Heart left ventricle (tissue), 16 donors: ENCODE measurements at places on chromosomes 1 and 21. TPM values are rescaled to one million over a fixed set of nuclear protein-coding genes. Genes with fewer than 3 reads are reported as not detected.

- no peak for DNase-seq
Observed at GRCh38 chr1:197526736-197527371, 248.4 kb downstream of the DENND1B start.

DNA sequence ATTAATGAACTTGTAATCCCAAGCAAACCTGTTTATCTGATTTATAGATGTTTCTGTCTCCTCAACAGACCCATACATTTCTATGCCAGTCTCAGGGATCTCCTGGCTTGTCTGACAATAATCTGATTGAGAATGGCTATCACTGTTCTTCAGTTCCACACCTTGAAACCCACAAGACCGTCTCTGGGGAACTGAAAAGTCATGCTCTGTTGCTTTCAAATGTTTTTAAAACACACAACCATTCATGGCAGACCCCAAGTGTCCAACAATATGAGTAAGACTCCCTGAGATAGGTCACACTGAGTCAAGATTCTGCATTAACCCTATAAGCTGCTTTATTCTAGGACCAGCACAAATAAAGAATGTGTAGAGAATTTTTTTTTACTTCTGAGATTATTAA, 611.2 kb upstream of the PLXNA2 start:
- no peak for DNase-seq

- no peak for DNase-seq
Observed at GRCh38 chr1:179599623-179600249, 8.1 kb downstream of the TDRD5 start.

- peak; percentile 17 for DNase-seq
Observed at GRCh38 chr1:171140956-171141687, 44.0 kb upstream of the FMO2 start.

DNA sequence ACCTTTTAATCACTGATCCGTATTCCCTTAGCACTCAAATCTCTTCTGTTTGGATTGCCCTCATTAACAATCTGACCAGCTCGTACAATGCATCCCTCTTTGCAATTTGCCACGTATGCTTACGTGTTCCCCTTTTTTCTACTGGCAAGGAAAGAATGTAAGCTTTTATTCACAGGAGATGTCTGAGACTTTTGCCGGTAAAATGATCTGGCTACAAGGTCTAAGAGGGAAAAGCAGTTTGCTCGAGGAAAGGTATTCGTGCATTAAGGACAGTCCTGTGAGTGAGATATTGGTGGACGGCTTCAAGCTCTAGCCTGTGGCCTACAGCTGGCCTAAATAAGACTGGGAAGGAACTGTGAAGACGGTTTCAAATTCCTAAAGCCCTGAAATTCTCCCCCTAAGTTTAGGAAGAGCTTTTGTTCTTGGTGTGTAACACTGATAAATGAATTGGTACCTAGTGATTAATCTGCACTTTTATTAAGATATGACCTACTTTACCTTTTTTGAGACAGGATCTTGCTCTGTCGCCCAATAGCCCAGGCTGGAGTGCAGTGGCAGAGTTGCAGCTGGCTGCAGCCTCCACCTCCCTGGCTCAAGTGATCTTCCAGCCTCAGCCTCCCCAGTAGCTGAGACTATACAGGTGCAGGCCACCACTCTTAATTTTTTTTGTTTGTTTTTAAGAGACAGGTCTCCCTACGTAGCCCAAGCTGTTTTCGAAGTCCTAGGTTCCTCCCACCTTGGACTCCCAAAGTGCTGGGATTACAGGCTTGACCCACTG, 895 bp upstream of the UBR4 start:
- no peak for DNase-seq

- DNase-seq = peak; percentile 44
Observed at GRCh38 chr1:85313888-85314696, 37.7 kb upstream of the BCL10 start.

DNA sequence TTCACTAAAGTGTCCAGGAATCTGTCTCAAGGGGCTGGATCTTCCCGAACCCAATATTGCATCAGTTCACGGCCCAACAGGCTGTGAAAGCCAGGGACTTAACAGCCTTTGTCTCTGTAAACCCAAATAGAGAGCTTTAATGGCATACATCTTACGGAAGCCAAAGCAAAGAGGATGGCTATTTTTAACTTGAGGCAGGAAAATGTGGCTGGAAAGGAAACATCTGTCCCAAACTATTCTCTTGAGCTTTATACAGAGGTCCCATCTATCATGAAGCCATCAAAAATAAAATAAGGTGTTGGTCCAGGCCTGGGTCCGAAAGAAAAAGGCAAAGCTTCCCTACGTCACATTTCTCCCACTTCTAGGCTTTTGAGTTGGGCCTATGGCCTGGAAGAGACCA, 7.7 kb upstream of the CD34 start:
- DNase-seq = no peak

DNA sequence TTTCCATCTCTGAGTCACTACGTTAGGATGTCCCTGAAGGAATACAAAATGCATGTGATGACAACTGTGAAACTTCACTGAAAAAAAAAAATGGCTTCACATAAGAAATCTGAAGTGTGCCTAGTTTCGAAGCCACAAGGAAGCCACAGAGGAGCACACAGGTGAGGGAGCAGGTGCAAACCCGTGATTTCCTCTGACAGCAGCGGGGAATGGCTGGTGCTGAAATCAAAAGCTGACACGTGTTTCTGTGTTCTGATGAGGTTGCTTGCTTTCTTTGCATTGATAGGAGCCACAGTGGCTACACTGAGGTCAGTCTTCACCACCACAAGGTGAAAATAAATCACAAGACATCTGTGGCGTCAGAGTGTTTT, 105.7 kb upstream of the TLR5 start:
- DNase-seq = no peak

DNA sequence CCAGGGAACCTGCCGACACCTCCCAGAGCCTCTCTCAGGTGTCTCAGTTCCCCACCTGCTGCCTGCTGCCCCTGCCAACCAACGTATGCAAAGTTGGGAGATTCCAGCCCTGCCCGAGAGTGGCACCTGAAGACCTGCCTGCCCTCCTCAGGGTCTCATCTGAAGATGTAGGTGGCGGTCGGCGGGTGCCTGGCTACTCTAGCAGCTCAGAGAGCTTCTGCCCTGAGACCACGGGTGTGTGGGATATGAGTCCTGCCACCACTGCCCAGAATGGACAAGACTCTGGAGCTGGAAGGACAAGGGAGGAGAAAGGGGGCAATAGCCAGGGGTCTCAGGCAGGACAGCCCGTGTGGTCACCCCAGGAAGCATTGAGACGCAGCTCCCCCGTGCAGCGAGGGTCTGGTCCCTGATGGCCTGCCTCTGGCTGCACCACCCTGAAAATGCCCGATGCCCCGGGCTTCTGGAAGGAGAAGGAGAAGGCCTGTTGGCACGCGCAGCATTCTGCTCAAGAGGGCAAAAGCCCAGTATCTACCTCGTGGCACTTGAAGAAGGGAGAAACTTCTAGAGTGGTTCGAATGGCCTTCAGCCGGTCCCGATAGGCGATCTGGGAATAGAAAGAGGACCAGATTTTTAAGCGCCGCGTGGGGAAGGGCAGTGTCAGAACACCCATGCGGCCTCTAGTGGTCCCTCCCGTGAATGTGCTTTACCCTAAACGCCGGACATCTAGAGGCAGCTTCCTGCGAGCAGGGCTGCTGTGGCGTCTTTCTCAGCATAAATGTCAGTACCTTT, 88.8 kb downstream of the STUM start:
- peak; percentile 70 for DNase-seq

DNA sequence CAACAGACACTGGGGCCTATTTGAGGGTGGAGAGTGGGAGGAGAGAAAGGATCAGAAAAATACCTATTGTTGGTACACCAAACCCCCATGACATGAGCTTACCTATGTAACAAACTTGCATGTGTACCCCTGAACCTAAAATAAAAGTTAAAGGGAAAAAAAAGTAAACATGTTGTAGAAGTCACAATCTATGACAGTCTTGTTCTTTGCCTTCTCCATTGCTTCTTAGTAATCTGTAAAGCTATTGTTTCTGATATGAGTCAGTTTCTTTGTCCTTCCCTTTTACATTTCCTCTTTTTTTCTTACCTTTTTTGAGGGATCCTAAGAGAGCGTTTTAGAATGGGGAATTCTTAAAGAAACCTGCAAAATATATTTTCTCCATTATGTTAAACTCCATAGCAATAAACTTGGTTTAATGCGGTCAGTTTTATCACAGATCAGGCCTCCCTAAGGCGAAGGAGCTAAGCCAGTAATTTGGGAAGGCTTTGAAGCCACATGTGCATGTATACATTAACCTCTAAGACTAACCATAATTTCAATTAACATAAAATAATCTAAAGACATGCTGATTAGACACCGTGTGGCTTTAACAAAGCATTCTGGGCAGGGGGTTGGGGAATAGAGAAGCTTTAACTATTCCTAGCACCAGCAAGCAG, 77.8 kb upstream of the C1orf105 start:
- DNase-seq = no peak

GRCh38 chr1:16143566-16144324, 12.1 kb downstream of the EPHA2 start:
- peak; percentile 81 for DNase-seq

DNA sequence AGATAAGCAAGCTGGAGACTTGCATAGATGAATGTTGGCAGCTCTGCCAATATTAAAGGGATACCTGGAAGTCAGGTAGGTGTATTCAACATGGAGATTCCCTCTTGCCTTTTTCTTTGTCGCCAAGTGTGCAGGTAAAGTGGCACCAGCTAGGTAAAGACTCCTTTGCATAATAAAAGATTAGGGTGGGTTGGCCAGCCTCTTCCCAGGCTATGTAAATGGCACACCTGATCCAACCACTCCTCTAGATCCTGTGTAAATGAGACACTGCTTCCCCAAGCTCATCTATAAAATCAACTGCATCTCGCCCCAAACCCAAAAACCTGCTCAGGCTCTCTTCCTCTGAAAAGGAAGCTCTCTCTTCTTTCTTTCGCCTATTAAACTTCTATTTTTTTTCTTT, 100.8 kb upstream of the DSCAM start:
- no peak for DNase-seq

GRCh38 chr1:22654692-22655091, 1.7 kb downstream of the C1QB start:
- no peak for DNase-seq

DNA sequence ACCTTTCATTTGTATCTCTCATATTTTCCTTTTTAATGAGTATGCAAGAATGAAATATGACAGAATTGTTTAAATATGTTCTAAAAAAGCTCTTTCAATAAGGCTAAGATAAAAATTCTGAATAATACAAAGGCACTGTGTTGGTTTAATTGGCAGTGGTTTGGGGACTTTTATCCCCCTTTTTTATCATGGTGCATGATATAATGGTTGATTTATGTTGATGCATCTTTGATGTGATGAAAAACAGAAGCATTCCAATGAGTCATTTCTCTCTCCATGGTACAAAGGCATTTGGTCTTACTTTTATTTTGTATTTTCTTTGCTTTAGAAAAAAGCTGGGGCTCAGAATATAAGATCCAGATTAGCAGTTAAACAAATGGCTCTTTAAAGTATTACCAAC, 127.2 kb upstream of the GREM2 start:
- DNase-seq = no peak

DNA sequence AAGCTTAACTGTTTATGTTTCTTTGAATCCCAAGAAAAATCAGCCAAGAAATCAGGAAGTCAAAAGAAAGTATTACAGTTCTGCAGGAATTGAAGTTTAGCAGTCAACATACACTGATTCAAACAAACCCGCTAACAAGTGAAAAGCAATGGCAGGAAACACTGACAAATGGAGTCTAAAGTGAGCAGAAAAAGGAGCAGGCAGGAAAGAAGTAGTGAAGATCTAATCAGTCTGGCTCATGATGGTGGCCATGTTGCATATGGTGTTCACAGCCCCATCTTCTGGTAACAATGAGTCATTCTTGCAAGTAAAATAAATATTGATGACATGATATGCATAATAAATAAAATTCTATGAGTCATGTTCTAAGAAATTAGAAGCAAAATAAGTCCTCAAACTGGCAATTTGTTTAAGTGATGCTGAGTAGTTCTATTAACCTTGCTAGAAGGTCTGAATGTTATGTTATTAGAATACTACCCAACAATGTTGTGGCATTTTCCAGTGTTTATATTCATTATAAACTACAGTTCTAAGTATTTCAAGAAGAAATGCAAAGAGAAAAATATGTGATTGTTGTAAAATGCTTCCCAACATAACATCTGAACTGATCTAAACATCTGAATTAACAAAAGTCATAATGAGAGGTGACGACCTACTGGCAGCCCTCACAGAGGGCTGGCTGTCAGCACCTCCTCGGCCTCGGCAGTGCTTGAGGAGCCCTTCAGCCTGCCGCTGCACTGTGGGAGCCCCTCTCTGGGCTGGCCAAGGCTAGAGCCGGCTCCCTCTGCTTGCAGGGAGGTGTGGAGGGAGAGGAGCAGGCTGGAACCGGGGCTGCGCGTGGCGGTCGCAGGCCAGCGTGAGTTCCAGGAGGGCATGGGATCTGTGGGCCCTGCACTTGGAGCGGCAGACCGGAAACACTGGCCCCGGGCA, 5.7 kb upstream of the ACBD6 start:
- DNase-seq = no peak

DNA sequence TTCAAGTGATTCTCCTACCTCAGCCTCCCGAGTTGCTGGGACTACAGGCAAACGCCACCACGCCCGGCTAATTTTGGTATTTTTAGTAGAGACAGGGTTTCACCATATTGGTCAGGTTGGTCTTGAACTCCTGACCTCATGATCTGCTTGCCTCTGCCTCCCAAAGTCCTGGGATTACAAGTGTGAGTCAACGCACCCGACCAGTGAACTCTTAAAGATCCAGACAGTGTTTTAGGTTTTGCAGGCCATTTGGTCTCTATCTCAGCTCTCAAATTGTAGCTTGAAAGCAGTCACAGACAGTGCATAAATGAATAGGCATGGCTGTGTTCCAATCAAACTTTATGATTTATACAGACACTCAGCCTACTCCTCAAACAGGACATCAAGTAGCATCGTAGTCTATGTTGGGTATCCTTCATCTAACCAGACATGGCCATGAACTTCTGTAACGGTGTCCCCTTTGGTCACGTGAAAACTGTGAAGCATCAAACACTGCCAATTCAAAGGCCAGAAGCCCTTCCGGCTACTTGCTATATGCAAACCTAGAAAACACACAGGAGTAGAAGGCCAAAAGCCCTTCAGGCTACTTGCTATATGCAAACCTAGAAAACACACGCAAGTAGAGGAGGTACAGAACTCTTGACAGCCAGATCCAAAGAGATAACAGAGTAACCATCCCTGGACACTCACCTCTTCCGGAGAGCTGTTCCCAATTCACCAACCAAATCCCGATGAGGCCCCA, 3.1 kb downstream of the FUCA1 start:
- DNase-seq = no peak

DNA sequence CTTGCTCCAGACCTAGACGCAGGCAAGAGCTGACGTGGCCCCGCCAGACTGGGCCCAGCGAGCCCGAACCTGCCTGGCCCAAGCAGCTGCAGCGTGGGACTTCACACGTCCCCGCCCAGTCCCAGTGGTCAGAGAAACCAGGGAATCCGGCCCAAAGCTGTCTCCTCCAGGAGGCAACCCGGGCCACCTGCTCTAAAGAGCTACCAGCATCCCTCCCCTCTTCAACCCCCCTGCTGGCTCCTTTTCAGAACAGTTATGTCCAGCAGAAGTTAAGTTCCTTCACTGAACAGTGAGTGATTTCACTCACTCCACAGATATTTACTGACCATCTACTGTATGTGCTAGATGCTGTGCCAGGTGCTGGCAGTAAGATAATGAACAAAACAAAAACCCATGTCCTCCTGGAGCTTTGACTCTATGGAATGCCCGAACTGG, 2.1 kb upstream of the EFNA1 start:
- no peak for DNase-seq

PGLYRP3 gene
- not detected for total RNA-seq

OMA1 gene
- total RNA-seq = 27.9 TPM

HNRNPCL2 gene
- not detected for total RNA-seq

MYOM3 gene
- total RNA-seq = 379 TPM

TTC39A gene
- total RNA-seq = 23.2 TPM

TDRD5 gene
- total RNA-seq = not detected

KPRP gene
- not detected for total RNA-seq

TCEA3 gene
- total RNA-seq = 59.1 TPM

PTPN7 gene
- total RNA-seq = 10.3 TPM

KCNK1 gene
- 15.6 TPM for total RNA-seq
